ENCODE measurements at places on chromosomes 1 and 21.

DNA sequence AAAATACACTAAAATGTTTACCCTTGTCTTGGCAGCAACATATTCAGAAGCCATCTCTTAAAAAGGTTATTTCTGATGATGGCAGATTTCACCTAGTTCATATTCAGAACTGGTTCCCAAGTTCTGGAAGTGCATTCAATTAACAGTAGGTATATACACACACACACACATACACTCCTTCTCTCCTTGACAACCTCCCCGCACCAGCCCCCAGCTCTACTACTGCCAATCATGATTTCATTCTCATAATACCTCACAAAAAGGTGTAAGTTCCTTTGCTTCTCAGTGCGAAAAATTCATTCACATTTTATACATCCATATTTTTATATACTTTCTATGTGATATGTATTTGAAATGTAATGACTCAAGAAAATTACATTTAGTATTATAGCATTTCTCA is 228.1 kb upstream of the ST6GALNAC5 start:
- DNase-seq, result no peak

DNA sequence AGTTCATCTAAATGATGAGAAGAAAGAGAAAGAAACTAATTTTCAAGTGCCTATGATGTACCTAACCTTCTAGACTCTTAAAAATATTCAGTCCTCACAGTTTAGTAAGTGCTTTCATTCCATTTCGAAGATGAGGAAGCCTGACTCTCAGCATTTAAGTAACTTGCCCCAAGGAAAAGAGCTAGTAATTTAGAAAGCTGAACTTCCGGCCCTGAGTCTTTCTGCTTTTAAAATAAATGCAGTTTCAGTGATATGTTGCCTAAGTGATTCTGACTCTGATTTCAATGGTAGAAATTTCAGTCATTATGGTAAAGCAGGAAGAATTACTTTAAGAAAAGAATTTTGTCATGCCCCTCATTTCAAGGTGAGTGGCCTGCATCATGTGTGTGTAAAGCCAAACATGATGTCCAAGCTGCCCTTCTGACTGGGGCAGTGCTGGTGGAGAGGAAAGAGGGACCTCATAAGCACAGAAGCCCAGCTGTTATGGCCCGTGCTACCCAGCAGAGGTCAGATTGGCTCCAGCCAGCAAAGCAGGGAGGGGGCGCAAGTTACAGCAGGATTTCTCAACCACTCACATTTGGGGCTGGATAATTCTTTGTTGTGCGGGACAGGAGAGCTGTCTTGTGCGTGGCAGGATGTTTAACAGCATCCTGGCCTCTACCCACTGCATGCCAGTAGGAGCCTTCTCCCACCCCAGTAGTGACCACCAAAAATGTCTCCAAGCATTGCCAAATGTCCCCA is 10.7 kb downstream of the ATP1A4 start:
- no peak for DNase-seq

- no peak for DNase-seq
Measured at GRCh38 chr21:17359781-17360180, 153.1 kb upstream of the CXADR start.

DNA sequence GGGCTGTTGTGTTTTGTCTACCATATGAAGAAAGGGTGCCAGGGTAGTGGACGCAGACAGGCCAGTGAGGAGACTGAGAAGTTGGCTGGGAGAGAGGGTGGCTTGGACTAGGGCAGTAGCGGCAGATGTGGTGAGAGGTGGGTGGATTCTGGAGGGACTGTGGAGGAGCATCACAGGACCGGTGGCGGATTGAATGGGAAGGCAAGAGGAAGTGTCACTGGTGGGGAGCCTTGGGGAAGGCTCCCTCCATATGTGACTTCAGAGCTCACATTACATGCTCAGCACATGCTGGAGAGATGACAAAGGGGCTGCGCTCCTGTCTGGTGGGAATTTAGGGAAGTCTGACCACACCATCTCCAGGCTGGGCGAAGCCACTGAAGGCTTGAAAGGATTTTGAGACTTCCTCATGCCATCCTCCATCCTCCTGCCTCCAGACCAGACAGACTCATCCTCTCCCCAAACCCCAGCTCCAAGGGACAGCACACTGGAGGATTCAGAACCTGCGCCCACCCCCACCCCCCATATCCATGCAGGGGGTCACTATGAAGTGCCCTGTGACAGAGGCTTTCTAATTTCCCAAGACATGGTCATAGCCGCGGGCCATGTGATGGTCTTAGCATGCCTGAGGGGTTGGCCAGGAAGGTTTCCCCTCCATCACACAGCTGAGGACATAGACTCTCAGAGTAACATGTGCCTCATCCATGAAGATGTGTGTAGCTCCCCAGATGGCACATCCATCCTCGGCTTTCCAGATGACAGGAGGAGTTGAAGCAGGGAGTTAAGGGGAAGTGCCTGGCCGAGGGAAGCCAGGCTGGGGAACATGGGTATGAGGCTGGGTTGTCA is 138.8 kb upstream of the WNT4 start:
- DNase-seq, result no peak

GRCh38 chr1:217134857-217135568 is 411.8 kb upstream of the ESRRG start:
- no peak for DNase-seq

DNA sequence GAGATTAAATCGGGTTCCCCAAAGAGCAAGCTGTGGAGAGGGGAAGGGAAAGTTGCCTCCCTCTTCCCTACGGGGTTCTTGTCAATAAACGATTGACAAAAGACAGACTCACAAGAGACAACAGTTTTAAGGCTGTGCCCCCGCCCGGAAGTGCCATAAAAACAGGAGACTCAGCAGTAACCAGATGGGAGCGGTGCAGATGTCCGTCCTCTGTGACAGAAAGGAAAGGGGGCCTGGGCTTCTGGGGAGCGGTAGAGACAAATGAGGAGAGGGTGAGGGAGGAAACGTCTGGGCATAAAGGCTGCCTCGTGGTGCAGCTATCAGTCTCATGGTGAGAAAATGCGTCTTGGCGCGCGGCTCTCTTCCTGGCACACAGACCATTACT is 5.9 kb downstream of the TP73 start:
- no peak for DNase-seq

DNA sequence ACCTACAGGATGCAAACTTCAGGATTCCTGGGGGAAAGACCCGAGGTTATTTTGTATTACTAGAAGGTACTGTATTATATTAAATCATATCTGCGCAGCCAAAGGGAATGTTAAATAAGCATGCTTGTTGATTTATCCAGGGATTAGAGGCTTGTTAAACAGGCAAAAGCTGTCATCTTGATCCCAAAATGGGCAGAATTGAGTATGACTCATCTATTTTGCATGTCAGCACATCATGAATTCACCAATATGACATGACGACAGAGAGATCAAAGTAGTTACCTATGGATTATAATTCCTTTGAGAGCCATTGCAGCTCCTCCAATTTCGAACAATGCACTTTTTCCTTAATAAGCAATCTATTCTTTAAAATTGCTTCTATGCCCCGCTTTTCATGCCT is 66.1 kb downstream of the TBX15 start:
- DNase-seq, result no peak

GRCh38 chr1:110106013-110106941 is 6.0 kb upstream of the UBL4B start:
- DNase-seq, result peak; percentile 69

DNA sequence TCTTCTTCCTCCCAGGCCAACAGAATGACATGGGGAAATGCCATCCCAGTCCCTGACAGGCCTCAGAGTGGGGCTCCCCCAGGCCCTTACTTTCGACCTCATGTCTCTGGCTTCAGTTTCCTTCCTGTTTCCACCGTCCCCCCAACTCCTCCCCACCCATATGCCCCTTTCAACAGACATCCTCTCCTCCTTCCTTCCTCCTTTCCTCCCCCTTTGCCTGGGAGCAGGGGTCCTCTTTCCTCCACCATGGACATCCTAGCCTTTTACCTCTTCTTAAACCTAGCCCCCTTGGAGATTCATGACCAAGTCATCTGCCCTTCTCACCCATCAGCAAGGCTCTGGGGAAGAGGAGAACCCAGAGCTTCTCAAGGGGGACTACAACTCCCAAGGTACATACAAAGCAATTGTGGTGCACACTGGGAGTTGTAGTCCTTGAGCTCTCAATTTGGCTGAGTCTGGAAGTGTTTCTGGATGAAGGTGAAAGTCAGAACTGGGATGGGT is 4.0 kb downstream of the ZBTB7B start:
- peak; percentile 52 for DNase-seq

GRCh38 chr1:81449786-81450185 is 350.9 kb upstream of the ADGRL2 start:
- DNase-seq, result no peak

DNA sequence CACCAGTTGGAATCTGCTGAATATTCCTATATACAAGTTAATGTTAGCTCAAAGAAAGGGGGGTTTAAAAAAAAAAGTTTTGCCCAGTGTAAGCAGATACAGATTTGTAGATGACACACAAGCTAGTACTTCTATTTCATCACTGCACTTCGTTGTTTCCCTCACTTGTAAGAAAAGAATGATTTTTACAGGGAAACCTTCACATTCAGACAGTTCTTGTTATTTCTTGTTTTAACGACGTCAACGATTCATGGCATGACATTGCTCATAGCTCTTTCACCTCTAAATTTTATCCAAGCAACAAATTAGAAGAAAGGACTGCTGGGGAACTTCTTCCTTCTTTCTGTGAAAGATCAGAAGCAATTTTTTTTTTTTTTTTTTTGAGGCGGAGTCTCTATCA is 25.7 kb upstream of the C1orf105 start:
- DNase-seq, result no peak

- no peak for DNase-seq
Measured at GRCh38 chr1:43317817-43318471, 17.2 kb downstream of the TIE1 start.

- no peak for DNase-seq
Measured at GRCh38 chr1:228867951-228868730, 132.9 kb downstream of the RHOU start.

- DNase-seq, result no peak
Measured at GRCh38 chr1:20873311-20873710, 86.2 kb upstream of the HP1BP3 start.

GRCh38 chr21:38561205-38561604 is 62.9 kb upstream of the ERG start:
- DNase-seq, result no peak

- DNase-seq, result no peak
Measured at GRCh38 chr21:25625036-25625435, 14.0 kb upstream of the JAM2 start.

DNA sequence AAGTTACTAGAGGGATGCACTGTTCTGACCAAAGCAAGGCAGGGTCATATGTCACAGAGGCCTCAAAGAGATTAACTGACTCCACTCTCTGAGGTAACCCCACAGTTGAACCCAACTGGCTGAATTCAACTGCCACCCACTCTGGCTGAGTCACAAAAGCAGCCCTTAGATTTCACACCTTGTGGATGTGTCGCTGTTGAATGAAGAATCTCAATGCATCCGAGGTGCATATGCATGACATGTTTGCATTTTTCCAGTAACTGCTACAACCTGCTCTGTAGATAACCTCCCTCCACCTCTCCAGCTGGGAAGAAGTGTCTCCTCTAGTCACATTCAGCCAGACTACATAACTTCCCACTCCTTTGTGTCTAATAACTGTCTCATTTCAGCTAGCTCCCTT is 27.9 kb upstream of the KIF21B start:
- no peak for DNase-seq

DNA sequence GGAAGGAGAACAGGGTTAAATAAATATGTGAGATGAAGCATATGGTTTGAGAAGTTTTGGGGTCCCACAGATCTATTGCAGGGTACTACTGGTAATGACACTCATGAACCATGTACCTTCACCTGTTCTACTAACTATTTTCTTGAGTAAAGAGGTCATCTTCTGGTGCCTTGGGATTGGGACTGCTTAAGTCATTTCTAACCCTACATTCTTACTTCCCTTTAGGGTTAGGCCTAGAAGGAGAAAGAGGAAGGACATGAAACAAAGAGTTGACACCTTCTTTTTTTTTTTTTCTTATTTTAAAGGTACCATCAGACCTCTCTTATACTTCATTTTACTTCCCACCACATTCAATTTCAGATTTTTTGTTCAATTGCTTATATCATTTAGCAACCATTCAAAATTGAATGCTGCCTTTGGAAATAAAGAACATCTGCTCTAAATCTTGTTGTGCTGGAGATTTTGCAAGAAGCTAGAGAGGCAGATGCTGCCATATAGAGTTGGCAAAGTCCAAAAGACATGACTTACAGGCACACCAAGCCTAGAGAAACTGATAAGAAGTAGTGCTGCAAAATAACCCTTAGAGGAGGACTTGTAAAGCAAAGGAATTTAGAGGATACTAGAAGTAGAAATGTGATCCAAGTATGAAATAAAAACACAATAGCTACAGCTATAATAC is 374.4 kb upstream of the ST6GALNAC5 start:
- DNase-seq, result no peak

- DNase-seq, result no peak
Measured at GRCh38 chr21:38927776-38928175, 122.0 kb downstream of the ETS2 start.

- DNase-seq, result no peak
Measured at GRCh38 chr1:203086992-203087763, 1.4 kb upstream of the MYOG start.

- DNase-seq, result peak; percentile 17
Measured at GRCh38 chr1:109634292-109634691, 14.7 kb downstream of the AMPD2 start.

DNA sequence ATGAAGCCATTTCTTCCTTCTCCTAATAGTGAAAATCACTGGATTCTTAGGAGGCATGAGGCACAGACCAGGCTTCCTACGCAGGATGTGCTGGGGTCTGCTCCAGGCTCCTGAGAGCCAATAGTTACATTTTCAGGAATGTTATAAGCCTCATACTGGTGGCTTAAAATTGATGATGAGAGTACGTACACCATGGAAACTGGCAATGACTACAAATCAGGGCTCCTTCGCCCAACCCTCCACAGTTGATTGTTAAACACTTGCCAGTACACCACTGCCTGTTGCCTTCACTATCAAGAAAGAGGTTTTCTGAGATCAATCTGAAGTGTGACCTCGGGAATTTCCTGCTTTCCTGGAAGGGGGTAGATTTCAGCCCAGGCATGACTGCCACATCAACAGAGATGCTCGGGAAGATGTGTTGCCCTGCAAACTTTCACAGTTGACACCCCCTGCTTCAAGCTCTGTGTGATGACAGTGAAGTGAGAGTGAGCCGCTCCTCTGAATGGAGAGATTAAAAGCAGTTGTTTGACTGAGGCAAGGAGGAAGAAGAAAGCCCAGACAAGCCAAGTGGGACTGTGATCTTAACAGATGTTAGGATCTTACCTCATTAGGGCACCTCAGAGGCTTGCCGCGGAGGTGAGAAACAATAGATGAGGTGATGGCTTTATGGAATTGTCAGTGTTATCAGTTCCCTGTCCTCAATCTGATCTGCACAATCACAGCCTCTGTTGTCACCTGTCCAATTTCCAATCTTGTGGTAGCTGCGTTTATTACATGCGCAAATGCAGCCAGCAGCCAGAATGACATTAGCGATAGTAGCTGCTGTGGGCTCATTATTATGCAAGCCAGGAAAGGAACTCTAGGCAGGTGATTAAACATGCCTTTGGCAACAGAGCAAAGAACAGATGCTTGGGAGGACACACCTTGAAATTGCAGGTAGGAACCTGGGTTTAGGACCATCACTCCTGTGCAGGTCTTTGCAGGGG is 277.3 kb downstream of the KAZN start:
- no peak for DNase-seq

GRCh38 chr1:108199201-108199691 is 897 bp downstream of the SLC25A24 start:
- no peak for DNase-seq

GRCh38 chr1:115113766-115114165 is 24.5 kb upstream of the TSPAN2 start:
- no peak for DNase-seq
